ENCODE measurements at places on chromosomes 3 and 15.

- no peak for DNase-seq
Measured at GRCh38 chr3:141538568-141539240, 51.9 kb downstream of the RASA2 start.

DNA sequence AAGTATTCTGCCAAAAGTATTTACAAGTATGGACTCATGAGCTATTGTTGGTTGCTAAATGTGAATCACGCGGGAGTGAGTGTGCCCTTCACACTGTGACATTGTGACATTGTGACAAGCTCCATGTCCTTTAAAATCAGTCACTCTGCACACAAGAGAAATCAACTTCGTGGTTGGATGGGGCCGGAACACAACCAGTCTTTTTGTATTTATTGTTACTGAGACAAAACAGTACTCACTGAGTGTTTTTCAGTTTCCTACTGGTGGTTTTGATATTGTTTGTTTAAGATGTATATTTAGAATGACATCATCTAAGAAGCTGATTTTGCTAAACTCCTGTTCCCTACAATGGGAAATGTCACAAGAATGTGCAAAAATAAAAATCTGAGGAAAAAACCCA is 30.3 kb downstream of the SYNM start:
- no peak for DNase-seq

DNA sequence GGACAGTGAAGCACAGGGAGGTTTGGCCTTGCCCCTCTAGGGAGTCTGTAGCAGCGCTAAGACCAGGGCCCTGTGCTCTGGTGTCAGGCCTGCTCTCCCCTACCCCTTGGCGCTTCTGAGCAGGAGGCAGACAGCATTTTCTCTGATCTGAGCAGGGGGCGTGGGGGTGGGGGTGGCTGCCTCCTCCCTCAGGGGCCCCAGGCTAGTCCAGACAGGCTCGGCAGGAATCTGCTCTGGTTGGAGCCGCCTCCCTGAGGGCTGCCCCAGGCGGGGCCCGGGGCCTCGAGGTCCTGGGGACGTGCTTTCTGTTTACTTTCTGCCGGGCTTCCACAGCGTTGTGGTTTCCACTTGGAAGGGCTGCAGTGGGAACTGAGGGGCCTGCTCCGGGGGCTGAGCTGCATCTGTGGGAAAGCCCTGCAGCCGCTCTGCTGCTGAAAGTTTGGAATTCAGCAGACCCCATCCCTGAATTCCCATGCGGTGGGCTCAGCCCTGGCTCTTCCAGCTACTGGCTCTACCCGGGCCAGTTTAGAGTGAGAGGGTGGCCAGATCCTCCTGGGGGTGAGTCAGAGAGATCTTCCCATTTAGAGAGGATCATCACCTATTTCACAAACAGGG is 105.4 kb downstream of the LINGO1 start:
- peak; percentile 40 for DNase-seq

DNA sequence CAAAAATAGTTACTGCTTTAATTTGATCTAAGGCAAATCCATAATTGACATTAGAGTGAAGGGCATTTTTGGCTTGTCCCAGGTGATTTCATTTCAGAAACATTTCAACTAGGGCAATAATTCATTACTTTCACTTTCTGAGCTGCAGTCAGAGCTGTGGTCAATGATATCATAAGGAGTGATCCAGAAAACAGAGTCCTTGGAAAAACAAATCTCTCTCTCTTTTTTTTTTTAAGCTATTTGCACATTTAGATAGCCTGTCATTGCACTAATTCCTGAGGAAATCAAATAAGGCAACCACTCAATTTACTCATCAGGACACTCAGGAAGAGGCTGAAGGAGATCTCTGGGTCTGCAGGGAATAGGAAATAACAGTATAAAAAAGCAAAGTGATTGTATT is 269.5 kb upstream of the LRRC3B start:
- DNase-seq = no peak

DNA sequence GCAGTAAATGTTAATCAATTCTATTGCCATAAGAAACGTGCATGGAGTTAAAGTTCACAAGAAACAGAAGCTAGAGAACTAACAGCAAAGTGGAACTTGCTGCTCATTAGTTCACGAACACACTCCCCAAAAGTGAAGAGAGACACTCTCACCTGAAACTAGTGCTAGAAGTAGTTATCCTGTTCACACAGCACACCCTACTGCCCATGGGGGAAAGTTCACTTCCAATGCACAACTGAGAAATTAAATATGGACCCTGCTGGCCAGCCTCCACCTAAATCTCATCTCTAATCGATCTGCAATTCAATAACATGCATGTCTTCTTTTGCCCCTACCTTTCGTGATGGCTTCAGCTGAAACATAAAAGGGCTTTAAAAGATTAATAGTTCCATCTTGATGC is 39.4 kb upstream of the FRMD4B start:
- DNase-seq = no peak

DNA sequence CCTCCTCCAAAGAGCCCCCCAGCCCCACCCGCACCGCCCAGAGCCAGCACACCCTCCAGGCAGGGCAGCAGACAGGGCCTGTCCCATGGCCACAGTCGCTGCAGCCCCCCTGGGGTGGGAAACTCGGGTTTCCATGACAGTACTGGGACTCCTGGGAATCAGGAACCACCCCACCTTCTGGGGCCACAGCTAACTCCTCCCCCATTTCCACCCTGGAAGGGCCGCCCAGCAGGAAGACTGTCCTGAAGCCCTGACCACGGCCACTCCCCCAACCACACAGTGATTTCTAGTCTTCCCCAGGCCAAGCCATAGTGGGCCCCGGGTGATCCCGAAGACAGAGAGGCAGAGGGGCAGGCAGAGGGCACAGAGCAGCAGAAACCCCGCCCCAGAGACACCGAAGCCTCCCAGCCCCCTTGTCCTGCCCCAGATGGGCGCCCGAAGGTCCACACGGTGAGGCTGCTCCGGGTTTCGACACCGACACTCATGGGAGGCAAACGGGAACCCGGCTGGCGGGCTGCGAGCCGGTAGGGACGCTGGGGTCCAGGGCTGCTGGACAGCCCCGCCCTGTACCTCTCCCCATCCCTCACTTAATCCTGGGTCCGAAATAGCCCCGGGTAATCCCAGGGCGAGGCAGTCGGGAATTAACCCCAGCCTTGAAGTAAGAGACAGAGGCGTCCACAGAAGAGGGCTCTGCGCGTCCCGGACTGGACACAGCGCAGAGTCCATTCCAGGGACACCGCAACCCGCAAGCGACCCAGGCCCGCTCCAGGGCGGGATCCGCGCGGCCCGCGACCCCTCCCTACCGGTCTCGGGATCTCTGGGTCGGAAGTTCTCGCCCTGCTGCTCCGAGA is 138.4 kb downstream of the NUP210 start:
- DNase-seq = no peak

DNA sequence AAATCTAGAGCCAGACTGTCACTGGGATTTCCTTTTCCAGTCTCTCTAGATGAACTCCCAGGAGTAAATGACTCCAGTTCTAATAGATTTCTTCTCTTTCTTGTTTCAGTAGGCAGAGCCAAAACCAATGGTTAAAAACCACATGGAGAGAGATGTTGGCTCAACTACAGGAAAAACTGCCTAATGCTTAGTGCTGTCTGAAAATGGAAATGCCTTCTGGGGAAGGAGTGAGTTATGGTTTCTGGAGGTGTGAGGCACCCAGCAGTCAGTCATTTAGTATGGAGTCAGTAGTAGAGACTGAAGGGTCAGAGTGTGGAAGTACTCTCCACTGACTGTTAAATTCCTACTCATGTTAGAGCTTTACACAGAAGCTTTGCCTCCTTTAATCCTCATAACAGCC is 136.7 kb downstream of the CCNL1 start:
- DNase-seq = no peak

GRCh38 chr3:60504827-60505457 is 746.3 kb downstream of the FHIT start:
- no peak for DNase-seq

DNA sequence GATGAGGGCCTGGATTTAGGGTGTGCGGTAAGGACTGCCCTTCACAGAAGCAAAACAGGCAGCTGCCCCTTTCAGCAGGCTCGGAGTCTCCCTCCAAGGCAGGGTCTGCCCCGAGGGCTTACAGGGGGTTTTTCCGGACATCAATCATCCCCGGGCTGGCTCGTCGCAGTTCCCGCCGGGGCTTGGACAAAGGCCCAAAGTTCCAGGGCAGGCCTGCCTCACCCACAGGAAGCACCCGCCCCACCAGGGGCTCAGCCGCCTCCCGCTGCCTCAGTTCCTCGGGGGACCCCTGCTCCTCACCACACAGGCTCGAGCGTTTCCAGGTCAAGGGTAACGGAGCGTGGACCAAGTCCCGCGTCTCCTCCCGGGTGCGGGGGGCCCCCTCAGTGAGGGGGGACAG is 27.0 kb downstream of the KIF7 start:
- no peak for DNase-seq

DNA sequence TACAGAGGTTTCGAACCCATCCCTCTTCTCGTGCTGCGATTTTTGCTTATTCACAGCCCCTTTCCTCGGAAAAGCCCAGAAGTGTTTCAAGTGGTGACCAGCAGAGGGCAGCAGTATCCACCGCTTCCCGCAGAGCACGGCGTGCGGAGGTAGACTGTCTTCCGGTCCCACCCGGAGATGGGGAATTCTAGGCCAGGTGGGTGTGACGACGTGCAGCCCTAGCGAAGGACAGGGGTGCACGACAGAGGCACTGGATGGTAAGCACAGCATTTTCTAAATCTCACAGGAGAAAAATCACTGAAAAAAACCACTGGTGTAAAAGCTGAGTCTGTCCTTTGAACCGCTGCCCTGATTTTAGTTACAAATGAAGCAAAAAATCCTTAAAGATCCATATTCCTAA is 7.4 kb upstream of the PSMD6 start:
- DNase-seq = peak; percentile 62

GRCh38 chr3:82448320-82448719 is 686.9 kb upstream of the GBE1 start:
- no peak for DNase-seq

DNA sequence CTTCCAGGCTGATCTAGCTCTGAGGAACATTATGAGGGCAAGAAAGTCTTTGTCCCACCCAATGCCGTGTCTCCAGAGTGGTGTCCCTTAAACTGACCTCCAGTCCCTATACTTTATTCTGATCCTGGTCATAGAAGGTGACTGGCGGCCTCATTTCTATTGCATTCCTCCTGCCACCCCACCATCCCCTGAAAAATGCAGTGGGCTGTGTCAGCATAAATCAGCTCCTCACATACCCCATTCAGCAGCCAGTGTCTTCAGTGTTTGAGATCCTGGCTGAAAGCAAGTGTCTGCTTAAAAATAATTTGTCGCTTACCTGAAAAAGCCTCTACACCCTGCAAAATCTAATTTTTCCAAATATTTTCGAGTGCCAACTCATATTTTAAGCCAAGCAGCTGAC is 346.1 kb downstream of the FEZF2 start:
- DNase-seq = no peak

GRCh38 chr3:43206105-43206504 is 80.2 kb upstream of the SNRK start:
- DNase-seq = no peak

DNA sequence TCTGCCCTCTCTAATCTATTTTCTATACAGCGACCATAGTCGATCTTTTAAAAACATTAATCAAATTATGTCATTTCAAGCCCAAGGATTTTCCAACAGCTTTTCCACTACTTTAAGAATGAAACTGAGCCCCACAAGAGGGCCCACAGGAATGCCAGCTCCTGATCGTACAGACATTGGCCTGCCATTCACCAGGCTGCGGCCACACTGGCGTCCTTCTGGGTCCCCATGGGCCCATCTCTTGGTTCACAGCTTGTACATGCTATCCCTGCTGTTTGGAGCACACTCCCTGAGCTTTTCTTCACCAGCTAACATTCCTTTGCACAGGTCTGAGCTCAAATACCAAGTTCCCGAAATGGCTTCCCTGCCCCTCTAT is 149.6 kb downstream of the MYLK start:
- no peak for DNase-seq

DNA sequence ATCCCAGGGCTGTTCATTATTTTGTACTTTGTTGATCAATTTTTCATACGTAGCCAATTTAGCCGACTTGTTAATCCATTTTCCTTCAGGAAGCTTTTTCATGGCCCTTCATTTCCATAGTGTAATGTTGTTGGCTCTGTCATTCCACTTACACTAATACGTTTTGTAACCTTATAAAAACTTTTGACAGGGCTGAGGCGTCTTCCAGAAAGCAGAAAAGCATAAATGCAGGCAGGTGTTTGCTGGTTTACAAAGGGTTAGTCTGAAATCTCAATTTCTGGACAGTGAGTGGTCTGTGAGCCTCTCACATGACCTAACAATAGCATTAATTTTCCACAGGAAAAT is 444.0 kb downstream of the OTOL1 start:
- no peak for DNase-seq

GRCh38 chr15:59622289-59622688 is 10.7 kb downstream of the GCNT3 start:
- peak; percentile 51 for DNase-seq

GRCh38 chr3:46939578-46940445 is 36.7 kb downstream of the CCDC12 start:
- no peak for DNase-seq

DNA sequence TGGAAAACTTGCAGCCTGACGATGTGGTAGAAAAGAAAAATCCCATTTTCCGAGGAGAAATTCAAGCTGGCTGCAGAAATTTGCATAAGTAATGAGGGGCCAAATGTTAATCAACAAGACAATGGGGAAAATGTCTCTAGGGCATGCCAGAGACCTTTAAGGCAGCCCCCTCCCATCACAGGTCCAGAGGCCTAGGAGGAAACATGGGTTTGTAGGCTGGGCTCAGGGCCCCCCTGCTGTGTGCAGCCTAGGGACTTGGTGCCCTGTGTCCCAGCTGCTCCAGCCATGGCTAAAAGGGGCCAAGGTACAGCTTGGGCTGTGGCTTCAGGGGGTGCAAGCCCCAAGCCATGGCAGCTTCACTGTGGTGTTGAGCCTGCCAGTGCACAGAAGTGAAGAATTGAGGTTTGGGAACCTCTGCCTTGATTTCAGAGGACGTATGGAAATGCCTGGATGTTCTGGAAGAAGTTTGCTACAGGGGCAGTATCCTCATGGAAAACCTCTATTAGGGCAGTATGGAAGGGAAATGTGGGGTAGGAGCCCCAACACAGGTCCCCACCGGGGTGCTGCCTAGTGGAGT is 75.9 kb upstream of the CADPS start:
- no peak for DNase-seq

DNA sequence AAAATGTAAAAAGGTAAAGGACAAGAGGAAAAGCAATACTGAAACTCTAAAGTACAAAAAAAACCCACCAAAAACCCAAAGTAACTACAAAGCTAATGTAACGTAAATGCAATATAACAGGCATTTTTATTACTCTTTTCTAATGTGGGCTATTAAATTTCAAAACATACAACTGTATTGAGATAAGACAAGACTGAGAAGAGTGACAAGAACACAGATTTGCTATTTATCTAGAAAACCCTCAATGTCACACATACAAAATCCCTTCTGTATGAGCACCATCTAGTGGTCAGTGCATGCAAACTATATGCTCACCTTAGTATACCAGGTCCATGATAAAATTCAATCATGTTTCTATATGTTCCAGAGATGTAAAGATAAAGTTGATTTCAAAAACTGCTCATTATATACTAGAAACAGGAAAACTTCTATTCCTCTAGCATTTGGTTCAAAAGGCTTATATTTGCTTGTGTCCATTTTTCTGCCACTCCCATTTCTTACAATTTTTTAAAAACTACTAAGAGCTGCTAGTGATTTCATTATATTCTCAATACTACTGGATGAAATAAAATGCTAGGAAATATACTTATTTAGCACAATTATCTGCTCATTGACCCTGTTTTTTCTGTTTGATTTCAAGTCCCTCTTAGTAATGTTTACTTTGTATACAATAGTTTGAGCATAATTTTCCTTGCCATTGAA is 111.4 kb downstream of the DLG1 start:
- DNase-seq = no peak

- DNase-seq = no peak
Measured at GRCh38 chr3:992871-993270, 100.0 kb upstream of the CNTN6 start.

GRCh38 chr3:88019024-88019423 is 39.8 kb downstream of the CGGBP1 start:
- no peak for DNase-seq

Measured in progenitor cell of endocrine pancreas (in vitro differentiated cells).